ENCODE measurements at places on chromosomes 7 and 10. TPM values are rescaled to one million over a fixed set of nuclear protein-coding genes. Genes with fewer than 3 reads are reported as not detected.

NXPH1 gene
- not detected for total RNA-seq

AKR1B1 gene
- total RNA-seq = 2,669 TPM

DENND2A gene
- total RNA-seq = 0.40 TPM

PCDH15 gene
- total RNA-seq = not detected

SMKR1 gene
- 13.3 TPM for total RNA-seq

GALNT17 gene
- total RNA-seq = not detected

SGMS1 gene
- 28.2 TPM for total RNA-seq

CALHM2 gene
- total RNA-seq = 4.9 TPM

TRDMT1 gene
- total RNA-seq = 2.8 TPM

DPP6 gene
- not detected for total RNA-seq

TMEM213 gene
- not detected for total RNA-seq

BTRC gene
- total RNA-seq = 9.6 TPM

RBM20 gene
- 1.1 TPM for total RNA-seq

PILRA gene
- total RNA-seq = 3.4 TPM

Data from A549 treated with DMSO at 1 μM for 4 hours (cell line).